Stimulated activated CD8-positive, alpha-beta memory T cell treated with anti-CD3 and anti-CD28 coated beads, Interleukin-7, amount 100 ng/mL, for 48 hours (primary cell): ENCODE measurements at places on chromosomes 1 and 21.

DNA sequence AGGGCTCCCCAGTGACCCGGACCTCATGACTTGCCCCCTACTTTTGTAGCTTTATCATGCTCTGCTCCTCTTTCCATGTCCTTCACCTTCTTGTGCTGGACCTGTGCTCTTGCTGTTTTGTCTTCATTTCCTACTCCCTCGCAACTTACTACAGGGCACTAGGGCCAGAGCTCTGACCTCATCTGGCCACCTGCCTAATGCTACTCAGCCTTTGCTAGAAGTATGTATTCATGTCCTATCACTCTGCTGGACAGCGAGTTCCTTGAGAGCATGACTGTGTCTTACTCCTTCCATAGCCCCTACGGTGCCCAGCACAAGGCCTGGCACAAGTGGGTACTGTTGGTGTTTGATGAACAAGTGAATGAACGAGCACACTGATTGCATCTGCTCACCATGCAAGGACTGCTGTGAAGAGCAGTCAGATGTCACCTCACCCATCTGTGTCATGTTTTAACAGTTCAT is 1.9 kb downstream of the MTFR1L start:
- DNase-seq: no peak

- no peak for DNase-seq
These were observed 24.1 kb downstream of the POGZ start for GRCh38 chr1:151435174-151435573.

- no peak for DNase-seq
These were observed 43.4 kb downstream of the PRKCZ start for GRCh38 chr1:2093636-2094035.

DNA sequence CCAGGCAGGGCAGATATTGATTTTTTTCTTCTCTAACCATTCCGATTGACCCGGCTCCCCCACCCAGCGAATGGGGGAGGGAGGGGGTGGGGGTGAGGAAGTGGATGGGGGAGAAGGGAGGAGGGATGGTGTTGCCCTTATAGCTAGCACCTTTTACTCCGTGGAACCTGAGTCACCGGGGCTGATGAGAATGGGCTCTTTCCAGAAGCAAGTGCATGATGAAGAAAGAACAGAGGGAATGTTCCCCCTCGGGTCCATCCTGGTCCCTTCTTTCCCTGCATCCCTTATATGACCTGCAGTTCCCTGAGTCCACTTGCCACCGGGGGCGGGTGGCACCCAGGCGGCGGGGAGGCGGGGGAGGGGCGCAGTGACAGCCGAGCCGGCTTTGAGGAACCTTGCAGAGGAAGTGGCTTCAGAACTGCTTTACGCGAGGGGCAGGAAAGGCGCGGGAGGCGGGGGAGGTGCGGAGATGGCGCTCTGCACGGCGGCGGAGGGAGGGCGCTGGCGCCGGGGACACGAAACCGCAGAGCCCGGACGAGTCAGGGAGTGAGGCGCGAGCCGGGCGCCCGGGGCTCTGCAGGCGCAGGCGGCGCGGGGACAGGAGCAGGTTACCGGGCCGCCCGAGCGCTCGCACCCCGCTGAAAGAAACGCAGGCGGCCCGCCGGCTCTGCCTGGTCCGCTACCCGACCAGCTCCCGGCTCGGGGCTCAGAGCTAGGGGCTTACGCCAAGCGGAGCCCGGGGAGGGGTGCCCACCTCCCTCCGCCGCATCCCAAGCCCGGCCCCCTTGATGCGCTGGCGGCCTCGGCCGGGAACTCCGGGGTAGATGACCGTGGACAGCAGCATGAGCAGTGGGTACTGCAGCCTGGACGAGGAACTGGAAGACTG is 49.7 kb downstream of the RASSF5 start:
- DNase-seq: peak; percentile 88

DNA sequence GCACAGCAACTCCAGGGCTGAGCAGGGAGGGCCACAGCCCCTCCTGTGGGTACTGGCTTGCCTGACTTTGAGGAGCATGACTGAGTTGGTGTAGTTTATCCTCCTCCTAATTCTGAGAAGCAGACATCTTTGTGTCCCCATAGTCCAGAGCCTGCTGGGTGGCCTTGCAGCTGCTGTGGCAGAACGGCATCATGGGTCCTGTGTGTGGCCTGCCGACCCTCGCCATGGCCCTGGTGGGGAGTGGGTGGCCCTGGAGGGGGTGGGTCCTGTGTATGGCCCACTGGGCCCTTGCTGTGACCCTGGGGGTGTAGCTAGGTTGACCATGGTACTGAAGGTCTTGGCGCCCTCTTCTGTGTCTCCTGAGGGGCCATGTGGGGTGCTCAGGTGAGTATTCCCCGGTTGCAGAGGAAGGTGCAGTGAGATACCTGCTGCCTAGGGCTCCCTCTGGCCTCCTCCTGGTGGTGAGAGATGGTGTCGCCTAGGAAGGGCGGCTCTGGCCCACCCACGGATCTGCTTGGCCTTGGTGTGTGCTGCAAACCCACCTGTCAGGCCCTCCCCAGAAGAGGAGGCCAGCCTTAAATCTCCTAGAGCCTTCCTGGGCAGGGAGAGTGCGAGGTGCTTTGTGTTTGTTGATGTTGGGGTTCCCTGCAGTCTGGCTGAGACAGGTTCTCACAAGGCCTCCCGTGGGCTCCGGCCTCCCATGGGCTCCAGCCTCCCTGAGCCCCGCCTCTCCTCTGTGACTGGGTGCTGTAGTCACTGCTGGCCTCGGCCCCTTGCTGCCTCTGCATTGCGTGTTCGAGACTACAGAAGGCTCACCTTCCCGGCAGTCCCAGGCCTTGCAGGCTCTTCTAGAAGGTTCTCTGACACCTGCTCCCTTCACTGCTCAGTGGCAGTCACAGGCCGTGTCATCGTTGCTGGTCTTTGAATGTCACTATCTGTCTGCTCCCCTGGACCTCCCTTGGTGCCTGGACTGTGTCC is 7.8 kb downstream of the SNAP47 start:
- DNase-seq: no peak

DNA sequence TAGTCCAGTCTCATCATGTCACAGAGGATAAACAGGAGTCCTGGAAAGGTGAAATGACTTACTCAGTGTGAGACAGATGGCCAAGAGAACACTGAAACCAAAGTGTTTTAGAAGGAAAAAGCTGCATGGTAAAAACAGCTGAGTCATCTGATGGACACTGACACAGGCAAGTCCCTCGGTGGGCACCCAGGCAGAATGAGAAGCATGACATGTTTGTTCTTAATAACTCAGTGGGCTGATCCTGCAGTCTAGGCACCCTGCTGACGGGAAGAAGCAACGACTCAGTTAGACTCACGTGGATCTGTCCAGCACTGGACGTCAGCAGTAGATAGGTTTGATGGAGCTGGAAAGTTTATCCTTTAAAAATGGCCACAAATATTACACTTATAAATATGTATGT is 116.9 kb downstream of the RGS7 start:
- no peak for DNase-seq

DNA sequence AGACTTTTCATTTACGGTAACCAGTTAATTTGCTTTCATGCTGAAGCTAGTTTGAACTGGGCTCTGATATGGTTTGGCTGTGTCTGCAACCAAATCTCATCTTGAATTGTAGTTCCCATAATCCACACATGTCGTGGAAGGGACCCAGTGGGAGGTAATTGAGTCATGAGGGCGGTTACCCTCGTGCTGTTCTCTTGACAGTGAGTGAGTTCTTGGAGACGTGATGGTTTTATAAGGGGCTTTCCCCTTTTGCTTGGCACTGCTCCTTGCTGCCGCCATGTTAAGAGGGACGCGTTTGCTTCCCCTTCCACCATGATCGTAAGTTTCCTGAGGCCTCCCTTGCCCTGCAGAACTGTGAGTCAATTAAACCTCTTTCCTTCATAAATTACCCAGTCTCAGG is 10.3 kb upstream of the FHAD1 start:
- DNase-seq: no peak

GRCh38 chr1:163161841-163162240 is 40.9 kb downstream of the RGS5 start:
- DNase-seq: no peak

- no peak for DNase-seq
These were observed 15.8 kb downstream of the DEPDC1 start for GRCh38 chr1:68481041-68481440.

- no peak for DNase-seq
These were observed 4.4 kb downstream of the F13B start for GRCh38 chr1:197062692-197063091.

DNA sequence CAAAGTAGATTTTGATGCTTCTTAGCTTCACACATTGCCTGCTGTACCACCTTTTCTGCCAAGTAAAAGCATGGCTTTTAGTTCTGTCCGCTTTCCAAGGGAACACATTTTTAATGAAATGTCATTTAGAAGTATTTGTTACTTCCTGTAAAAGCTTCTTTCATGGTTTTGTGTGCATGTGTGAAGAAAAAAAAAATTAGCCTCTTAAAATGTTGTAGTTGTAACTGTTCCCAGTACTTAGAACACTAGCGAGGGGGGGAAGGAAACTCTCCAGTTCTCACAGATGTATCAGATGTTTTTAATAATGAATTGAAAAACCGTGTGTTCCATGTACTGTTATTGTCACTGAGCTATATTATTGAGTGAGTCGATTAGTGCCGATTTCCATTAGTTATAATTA is 568.3 kb upstream of the ADGRL2 start:
- DNase-seq: no peak

DNA sequence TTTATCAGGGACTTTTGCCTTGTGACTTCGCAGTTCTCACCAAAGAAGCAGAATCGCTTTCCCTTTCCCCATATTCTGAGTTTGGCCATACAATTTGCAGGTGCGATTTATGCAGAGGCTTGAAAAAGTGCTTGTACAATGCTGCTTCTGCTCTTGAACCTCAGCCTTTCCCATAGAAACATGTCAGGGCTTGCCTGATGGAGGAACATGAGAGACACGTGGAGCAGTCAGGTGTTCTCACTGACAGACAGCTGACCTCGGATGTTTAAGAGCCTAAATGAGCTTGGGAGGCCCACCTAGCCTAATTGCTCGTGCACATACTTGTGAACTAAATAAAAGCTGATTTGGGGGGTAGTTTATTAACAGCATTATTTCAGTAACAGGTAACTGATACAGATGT is 290.0 kb downstream of the S1PR1 start:
- DNase-seq: no peak

DNA sequence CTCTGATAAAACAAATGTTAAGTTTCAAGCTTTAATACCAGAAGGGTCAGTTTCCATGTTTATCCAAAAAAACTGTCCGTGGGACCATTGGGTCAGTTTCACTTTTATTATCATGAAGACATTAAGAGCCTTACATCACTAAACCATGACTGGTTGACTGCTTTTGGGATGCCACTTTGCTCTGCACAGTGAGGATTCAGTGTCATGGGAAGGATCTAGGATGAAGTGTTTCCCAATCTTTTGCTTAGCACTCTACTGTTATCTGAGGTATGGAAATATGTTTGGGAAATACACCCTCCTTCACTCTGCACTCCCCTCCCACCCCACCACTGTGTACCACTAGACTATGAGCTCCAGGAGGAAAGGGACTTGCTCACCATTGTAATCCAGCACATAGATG is 16.3 kb downstream of the RPS6KC1 start:
- no peak for DNase-seq

DNA sequence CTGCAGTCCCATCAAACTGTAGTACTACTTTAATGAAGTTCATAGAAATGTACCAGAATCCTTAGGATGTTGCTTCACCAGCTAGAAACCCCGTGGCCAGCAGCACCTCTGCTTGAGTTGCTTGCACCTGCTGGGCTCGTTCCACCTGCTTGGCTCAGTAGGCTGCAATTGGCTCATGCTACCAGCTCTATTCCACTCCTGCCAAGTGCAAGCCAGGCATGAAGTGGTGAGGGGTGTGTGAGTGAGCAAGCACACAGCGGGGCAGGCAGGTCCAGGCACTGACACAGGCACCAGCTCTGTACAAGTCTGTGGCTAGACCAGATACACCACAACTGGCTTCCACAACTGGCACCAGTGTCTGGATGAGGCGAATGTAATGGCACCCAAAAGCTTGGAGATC is 209.9 kb downstream of the AMY1C start:
- DNase-seq: no peak

DNA sequence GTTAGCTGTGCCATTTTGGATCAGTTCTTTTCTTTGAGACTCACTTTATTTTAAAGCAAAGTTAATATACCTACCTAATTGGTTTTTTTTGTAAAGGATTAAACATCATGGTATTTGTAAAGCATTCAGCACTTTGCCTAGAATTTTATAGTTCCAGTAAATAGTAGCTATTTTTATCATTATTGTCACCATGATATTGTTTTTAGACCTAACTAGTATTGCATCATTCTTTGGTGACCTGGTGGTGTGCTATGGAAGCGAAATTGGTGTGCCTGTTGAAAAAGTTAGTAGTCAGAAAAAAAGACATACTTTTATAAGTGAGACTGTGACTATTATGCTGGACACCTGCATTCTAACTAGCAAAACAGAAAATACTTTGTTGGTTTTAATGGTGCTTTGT is 81.0 kb downstream of the NFIA start:
- no peak for DNase-seq

GRCh38 chr1:235421751-235422150 is 54.5 kb downstream of the TBCE start:
- DNase-seq: no peak

DNA sequence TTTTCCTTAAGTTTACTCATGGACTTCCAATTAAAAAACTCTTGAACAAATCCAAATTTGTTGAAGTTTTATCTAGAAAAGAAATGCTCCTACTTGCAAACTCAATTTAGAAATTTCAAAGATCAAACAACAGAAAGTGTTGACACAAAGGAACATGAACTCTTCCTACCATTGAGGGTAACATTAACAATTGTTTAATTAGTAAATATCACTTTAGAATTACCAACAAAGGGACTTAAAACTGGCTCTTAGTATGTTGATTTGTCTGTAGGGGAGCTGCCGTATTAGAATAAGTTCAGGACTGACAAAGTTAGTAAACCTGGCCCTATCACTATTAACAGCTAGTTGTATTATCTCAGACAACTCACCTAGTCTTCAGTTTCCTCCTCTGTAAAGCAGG is 57.9 kb downstream of the CCDC18 start:
- no peak for DNase-seq

DNA sequence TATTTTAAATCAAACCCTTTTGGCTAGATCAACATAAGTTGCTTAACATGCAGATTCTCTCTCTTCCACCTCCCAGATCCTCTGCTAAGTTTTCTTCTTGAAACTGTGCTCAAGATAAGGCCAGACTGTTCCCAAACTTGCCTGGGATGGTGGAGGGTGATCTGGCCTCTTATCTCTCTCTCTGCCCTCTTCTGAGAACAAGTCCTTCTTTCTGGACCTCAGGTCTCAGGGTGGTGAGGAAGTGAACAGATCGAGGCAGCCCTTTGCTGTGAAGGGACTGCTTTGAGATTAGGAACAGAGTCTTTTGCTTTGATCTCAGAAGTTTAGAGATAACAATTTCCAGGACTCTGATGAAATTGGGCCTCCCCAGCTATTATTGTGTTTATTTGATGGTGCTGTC is 70.7 kb downstream of the HUNK start:
- no peak for DNase-seq

GRCh38 chr1:61173118-61173517 is 90.8 kb downstream of the NFIA start:
- DNase-seq: no peak

DNA sequence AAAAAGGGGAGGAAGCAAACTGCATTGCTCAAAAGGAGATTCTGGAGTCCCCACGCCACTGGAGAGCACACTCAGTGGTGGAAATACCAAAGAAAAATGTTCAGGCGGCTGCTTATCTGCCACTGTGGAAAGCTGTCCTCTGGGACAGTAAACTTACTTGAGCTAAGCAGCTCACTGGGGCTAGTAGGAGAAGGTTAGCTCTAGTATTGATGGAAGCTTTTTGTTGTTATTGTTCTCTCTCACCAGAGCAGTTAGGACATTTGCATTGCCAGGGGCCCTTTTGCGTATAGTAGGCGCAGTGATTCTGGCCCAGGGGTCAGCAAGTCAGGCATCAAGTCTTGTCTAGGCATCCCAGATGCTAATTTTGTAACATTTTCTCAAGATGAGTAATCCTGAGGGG is 15.6 kb downstream of the BACE2 start:
- no peak for DNase-seq
